ENCODE measurements at places on chromosomes 1 and 21. TPM values are rescaled to one million over a fixed set of nuclear protein-coding genes. Genes with fewer than 3 reads are reported as not detected.

Gene LCE3E
- not detected for polyA plus RNA-seq

Gene USH2A
- polyA plus RNA-seq = 0.17 TPM

Gene AKNAD1
- not detected for polyA plus RNA-seq

Gene TRIM63
- 0.54 TPM for polyA plus RNA-seq

Gene DYNLT4
- not detected for polyA plus RNA-seq

Gene IL19
- polyA plus RNA-seq = not detected

Gene TMEM79
- polyA plus RNA-seq = 8.4 TPM

Gene TCHHL1
- polyA plus RNA-seq = not detected

Gene S100A13
- 198 TPM for polyA plus RNA-seq

Gene DNASE2B
- not detected for polyA plus RNA-seq

Gene SLC2A5
- 1.3 TPM for polyA plus RNA-seq

Gene NPPB
- polyA plus RNA-seq = 0.56 TPM

Gene FAM72D
- 5.3 TPM for polyA plus RNA-seq

Gene MAN1A2
- polyA plus RNA-seq = 7.6 TPM

Gene AVPR1B
- 0.70 TPM for polyA plus RNA-seq

Gene KRTAP11-1
- not detected for polyA plus RNA-seq

Gene OXCT2
- 0.83 TPM for polyA plus RNA-seq

Gene TSPAN1
- polyA plus RNA-seq = 9.4 TPM

Gene TMEM200B
- polyA plus RNA-seq = 0.78 TPM

Gene INKA2
- polyA plus RNA-seq = 20.5 TPM

Gene CLCA4
- 0.54 TPM for polyA plus RNA-seq

Gene NMNAT1
- 7.7 TPM for polyA plus RNA-seq
